ENCODE measurements at places on chromosomes 6 and 20.
A peak's percentile ranks its signal among the peaks of the same experiment; 100 is the strongest.

DNA sequence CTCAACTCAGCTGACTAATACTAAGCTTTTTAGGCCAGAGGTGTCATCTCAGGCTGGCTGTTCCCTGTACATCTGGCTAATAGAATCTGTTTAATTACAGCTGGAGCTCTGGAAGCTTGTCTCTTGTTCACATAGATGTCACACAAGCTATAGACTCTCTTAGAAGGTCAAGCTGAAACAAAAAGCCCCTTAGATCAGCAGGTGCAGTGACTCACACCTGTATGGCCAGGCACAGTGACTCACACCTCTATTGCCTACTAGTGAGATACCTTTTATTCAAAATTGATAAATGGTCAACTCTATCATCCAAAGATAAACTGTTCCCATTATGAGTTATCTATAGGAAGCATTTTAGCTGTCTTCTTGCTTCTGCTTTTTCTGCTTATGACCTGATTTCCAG, 29.9 kb upstream of the MTHFD1L start:
- no peak for DNase-seq

DNA sequence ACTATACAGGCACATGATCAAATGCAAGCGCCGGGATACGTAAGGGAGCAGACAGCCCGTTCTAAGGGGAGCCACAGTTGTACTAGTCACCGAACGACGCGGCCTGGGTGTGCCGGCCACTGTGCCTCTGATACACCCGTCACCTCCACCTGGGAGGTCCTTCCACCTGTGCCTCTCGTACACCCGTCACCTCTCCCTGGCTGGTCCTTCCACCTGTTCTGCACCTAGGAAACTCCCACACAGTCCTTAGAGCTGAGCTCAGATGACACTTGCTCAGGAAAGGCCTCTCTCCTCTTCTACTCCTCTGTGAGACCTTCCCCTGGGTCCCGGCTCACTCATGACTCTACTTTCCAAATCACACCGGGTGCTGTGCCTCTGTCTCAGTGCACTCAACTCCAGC, 245.0 kb downstream of the TTLL2 start:
- no peak for DNase-seq

GRCh38 chr6:127457456-127458064, 1.6 kb downstream of the KIAA0408 start:
- peak; percentile 64 for DNase-seq

GRCh38 chr6:70651326-70651905, 16.3 kb upstream of the SMAP1 start:
- DNase-seq = no peak

GRCh38 chr20:47815866-47816265, 30.6 kb upstream of the SULF2 start:
- no peak for DNase-seq

GRCh38 chr6:47392251-47392650, 82.5 kb upstream of the TNFRSF21 start:
- no peak for DNase-seq

GRCh38 chr20:62306414-62307187, 3.8 kb downstream of the ADRM1 start:
- DNase-seq = no peak

GRCh38 chr20:13355941-13356486, 134.9 kb downstream of the ISM1 start:
- no peak for DNase-seq

GRCh38 chr20:60584221-60584620, 626.0 kb downstream of the CDH26 start:
- DNase-seq = no peak

- DNase-seq = no peak
These were observed 229.9 kb upstream of the STXBP5 start for GRCh38 chr6:146974351-146974750.

DNA sequence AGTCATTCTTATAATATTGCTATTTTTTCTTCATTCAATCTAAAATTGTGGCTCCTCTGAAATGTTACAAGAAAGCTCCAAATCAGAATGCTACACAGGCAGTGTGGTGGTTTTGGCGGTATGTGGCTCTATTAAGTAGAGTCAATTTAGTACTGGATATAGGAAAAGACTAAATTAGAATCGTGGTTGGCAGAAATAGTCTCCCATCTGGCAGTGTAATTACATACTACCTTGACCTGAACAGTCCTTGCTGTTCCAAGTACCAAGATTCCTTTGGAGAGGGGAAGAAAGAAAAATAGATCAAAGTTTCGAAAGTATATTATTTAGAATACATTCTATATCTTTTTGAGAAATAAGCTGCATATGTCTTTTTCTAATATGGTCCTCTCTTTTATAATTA, 78.2 kb downstream of the C6orf118 start:
- DNase-seq = no peak

DNA sequence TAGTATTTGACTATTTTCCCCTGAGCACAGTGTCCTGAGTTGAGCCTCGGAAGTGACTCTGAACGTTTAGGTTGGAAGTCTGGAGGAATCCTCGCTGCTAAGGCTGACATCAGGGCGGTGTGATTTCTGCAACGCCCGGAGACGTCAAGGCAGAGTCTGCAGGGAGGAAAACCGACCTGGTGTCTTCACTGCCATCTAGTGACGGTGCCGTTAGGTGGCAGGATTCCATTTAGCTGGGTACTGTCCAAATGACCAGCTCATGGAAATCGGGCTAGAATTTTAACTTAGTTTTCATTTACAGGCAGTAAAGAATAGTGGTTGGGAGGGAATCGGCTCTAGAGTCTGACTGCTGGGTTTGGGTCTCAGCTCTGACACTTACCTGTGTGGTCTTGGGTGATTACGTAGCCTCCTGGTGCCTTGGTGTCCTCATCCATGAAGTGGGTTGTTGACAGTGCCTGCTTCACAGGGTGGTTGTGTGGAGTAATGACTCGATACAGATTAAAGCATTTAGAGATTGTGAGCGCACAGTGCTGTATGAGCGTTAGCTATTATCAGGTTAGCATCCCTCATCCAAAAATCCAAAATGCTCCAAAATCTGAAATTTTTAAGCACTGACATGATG, 35.0 kb downstream of the FOXF2 start:
- peak; percentile 57 for DNase-seq

- DNase-seq = peak; percentile 9
These were observed 20.1 kb downstream of the SEC23B start for GRCh38 chr20:18527836-18528235.

DNA sequence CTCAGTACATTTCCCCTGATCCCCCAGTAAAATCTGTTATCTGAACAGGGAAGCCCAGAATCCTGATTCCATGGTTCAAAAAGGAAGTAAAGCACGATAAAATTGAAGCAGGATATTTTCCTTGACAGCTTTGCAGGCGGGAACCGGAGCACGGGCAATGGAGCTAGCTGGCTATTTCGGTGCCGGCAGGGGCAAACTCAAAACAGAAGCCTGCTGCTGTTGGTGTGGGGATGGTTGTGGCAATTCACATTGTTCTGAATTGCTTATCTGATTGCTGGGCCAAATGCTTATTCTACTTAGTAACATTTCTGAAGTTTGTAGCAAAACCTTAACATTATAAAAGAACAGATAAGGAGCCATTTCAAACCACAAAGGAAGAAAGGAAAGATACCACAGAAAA, 172.4 kb downstream of the MMS22L start:
- DNase-seq = no peak

- peak; percentile 38 for DNase-seq
These were observed 1100.6 kb upstream of the CITED2 start for GRCh38 chr6:140475086-140475485.

DNA sequence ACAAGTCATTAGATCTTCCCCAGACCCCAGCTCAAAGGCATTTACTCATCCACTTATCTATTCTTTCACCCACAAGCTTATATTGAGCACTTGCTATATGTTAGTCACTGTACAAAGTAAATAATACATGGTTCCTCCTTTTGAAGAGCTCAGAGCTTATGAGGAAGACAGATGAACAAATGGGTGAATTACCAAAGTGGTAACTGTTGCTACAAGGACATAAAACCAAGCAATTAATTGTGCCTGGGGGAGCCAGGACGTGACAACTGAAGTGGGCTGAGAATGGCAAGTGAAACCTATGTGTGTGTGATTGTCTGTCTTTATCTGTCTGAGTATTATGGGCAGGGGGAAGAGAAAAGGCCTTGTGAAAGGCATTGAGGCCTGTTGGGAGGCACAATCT, 45.6 kb upstream of the AKIRIN2 start:
- no peak for DNase-seq

DNA sequence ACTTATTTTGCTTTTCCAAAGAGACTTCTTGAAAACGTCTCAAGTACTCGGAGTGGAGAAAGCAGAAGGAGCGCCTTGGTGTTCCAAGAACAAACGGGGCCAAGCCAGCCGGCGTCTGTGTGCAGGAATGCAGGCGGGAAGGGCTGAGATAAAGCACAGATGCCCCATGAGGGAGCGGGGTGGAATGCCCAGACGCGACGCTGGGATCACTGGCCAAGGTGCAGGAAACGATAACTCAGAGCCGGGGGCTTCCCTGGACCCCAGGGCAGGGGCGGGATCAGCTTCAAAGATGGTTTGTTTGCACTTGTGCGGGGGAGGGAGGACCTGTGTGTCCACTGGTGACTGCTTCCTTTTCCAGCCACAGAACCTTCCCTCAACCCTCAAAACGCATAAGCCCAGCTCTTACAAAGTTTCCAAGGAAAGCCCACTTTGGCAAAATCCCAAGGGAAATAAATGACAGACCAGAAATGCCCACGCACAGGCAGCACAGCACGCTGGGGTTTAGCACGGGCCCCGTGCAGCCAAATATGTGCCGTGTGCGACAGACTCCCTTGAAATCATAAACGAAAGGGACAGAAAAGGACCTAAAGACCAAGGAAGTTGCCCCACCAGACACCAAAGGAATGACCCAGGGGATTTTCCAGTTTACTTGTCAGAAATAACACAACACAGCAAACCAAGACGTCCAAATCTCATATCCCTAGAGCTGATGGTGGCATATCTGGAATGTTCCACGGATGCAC, 113.9 kb downstream of the NFATC2 start:
- DNase-seq = peak; percentile 28

- DNase-seq = no peak
These were observed 20.7 kb downstream of the CGA start for GRCh38 chr6:87074101-87074621.

DNA sequence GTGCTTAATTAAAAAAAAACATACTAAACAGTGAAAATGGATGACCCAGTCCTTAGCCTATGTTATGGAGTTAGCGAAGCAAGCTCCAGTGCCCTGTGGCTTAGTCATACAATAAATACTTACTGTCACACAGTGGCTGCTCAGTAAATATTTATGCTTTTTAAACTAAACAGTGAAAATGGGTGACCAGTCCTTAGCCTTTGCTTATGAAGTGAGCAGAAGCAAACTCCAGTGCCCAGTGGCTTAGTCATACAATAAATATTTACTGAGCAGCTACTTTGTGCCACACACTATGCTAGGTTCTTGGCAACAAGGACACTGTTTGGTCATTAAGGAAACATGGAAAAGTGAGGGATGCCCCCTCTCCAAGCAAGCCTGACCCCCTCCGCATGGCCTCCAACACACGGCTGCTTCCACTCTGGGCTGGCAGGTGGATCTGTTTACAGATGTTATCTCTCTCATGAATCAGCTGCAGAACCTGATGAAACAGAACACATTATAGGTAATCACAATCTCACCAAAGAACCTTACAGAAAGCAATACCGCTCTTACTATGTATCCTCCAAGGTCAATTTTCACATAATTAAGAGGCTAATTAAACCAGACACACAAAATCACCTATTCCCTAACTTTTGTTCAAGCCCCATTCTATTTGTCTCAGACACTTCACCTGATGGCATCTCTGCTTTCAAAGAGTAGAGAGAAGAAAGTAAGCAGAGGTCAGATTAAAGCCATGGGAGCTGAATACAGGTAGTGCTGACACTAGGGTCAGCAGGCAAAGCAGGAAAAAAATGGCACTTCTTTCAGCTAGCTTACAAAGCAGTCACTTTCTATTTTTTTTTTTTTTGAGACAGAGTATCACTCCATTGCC, 27.3 kb downstream of the CDK5RAP1 start:
- peak; percentile 71 for DNase-seq

DNA sequence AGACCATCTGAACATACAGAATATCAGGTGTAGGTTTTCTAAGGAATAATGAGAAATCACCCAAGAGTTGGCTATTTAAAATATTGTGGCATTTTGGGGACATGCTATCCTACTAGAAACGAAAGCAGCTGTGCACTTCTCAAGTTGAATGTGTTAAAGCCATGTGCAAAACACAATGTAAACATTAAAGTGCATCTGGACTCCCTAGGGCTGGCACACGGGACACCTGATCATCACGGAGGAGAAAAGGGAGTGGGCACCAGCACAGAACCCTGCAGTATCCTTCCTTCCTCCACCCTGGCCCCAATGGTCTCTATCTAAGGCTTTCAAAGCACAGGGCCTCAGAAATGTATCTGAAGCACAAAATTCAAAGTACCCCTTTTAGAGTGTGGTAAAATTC, 94.3 kb downstream of the INSM1 start:
- DNase-seq = no peak

DNA sequence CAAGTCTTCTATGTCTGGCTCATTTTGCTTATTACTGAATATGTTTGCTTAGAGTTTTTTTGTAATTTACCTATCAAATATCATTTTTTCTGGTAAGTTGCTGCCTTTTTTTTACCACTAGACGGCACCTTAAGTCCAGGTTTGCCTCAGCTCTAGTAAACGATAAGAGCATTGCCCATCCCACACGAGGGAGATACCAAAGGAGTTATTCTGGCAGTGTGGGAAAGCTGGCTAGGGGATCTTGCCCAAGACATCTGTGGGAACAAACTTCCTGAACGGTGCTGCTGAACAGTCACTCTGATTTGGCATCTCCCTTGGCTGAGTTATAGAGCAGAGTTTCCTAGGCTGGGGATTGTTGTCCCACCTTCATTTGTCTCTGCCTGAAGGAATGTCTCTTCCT, 306.4 kb downstream of the COL12A1 start:
- DNase-seq = peak; percentile 42

DNA sequence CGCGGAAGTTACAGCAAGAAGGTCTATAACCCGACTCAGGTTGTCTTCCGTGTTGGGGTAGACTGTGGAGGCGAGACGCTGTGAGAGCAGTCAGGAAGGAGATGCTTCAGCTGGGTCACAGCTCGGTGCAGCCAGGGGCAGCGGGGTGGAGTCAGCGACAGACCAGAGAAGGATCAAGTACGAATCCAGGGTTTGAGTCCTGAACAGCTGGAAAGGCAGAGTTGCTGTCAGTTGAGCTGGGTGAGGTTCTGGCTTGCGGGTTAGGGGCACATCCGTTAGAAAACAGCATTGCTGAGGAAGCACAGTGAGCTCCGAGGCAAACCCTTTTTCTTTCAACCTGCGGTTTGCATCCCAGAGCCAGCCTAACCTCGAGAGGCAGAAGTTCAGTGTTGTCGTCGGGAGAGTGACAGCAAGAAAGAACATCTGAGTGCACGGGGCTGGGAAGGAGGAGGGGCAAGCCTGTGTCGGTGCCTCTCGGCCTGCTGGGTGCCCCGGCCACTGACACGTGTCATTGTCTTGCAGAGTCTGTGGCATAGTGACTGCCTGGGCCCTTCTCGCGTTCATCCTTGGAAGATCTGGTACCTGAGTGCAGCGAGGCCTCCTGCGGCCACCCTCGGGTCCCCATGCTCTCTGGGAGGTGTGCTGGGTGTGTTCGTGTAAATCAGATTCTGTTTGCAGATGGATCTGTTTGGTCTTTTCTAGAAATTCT, 20.0 kb downstream of the PNLDC1 start:
- DNase-seq = no peak
